ENCODE measurements at places on chromosomes 2 and 18.

GRCh38 chr2:217008794-217009193, 148.9 kb upstream of the TNP1 start:
- DNase-seq: no peak

DNA sequence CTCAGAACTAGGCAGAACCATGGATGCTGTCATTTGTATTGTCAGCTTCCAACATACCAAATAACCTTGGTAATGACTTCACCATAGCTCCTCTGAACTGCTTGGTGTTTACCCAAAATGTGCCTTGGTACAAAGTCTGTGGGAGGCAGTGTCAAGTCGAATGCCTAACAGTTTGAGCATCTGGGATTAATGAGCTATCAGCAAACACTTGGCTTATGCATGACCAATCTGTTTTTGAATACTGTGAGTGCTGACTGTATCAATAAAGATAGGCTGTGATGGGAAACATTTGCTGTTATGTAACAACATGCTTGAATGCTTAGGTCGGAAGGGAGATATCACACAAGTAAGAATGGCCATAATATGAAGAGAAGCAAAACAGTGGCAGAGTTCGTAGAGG, 455.4 kb downstream of the CMPK2 start:
- no peak for DNase-seq

DNA sequence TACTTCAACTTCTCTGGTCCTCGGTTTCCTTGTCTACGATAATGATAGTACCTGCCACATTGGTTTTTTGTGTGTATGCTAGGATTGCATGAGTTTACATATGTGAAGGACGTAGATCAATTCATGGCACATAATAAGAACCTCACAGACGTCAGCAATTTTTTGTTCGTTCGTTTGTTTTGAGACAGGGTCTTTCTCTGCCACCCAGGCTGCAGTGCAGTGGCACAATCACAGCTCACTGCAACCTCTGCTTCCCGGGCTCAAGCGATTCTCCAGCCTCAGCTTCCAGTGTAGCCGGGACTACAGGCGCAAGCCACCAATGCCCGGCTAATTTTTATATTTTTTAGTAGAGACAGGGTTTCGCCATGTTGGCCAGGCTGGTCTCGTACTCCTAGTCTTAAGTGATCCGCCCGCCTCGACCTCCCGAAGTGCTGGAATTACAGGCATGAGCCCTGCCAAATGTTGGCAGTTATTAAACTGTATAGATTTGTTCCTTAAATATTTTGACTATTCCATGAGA, 756 bp upstream of the SLC35F5 start:
- peak; percentile 43 for DNase-seq

DNA sequence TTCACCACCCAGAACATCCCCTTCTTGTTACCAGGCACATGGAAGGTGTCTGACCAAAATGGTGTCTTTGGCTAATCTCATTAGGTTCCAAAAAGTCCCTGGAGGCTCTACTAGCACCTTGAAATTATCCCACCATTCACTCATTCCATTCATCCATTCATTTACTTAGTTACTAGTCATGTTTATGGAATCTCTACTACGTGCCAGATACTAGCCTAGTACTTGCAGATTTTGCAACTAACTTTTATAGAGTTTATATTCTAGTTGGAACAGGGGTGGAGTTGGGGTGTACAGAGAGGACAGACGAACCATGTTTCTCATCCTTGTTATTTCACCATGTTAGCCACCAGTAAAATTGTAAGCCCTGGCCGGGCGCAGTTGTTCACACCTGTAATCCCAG, 4.0 kb upstream of the NOP58 start:
- no peak for DNase-seq

GRCh38 chr18:3261373-3262233, at the start of gene MYL12B:
Gene MYL12B (plus strand): TSS chr18:3262133. CDS start chr18:3272899, 10,766 bp downstream.
- peak; percentile 92 for DNase-seq

- peak; percentile 56 for DNase-seq
Observed at GRCh38 chr2:123993728-123994323, 31.3 kb upstream of the CNTNAP5 start.

DNA sequence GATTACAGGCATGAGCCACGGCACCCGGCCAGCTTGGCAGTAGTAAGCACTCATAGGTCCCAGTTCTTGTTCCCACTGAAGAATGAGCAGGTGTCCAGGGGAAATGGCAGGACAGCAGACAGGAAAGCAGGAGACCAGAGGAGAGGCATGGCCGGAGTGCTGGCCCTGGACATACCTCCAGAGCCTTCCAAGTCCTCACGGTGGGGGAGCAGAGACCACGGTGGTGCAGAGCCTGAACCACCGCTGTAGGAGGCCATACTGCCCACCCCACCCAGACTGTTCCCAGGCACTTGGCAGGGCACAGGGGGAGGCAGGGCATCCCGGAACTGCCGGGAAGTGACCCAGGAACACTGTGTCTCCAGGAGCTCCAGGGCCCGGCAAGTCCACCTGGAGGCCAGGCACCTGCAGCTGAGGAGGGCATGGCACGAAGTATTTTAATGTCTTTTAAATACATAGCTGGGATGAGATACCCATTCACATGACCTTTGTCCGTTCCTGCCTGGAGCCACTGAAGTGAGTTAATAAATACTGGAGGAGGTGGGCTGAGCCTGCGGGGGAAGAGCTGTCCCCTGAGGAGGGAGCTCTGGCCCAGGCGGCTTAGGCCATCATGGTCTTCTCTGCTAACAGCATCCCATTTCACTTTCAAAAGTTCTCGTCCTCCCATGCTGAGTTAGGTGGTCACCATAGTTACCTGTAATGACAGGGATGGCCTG, 49.7 kb upstream of the TFCP2L1 start:
- DNase-seq: no peak

GRCh38 chr2:75587954-75588587, 27.3 kb upstream of the EVA1A start:
- no peak for DNase-seq

DNA sequence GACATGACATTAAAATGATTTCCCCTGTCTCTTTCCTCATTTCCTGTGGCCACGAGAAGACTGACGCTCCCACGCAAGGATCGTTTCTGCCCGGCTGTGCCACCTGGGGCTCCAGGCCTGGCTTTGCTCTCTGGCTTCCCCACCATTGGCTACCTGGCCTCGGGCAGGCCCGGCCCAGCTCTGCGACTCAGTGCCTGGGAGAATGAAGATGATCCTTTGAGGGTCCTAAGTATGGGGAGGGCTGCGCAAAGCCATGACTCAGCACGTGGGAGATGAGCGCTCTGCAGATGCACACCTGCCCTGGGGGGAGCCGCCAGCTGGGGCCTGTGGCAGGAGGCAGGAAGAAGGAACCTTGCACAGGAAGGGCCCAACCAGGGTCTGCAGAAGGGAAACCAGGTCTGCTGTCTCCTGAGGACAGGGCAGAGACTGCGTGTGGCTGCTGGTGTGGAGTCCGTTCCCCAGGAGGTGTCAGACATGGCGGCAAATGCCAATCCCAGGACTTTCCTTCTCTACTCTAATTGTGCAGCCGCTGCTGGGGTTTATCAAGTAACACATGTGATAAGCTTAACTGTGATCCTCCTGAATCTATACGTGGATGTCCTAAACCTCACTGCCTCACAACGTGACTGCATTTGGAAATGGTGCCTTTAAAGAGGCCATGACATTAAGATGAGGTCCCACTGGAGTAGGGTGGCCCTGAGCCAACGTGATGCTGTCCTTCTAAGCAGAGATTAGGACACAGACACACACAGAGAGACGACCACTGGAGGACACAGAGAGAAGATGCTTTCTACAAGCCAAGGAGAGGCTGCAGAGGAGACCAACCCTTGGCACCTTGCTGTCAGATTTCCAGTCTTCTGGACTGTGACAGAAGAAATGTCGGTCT, 32.9 kb downstream of the MBP start:
- no peak for DNase-seq

- no peak for DNase-seq
Observed at GRCh38 chr2:121197369-121198091, 87.5 kb downstream of the TFCP2L1 start.

GRCh38 chr2:70133491-70134322, 46.4 kb downstream of the PCBP1 start:
- DNase-seq: no peak

- peak; percentile 57 for DNase-seq
Observed at GRCh38 chr2:237944302-237944701, 22.5 kb upstream of the UBE2F start.

DNA sequence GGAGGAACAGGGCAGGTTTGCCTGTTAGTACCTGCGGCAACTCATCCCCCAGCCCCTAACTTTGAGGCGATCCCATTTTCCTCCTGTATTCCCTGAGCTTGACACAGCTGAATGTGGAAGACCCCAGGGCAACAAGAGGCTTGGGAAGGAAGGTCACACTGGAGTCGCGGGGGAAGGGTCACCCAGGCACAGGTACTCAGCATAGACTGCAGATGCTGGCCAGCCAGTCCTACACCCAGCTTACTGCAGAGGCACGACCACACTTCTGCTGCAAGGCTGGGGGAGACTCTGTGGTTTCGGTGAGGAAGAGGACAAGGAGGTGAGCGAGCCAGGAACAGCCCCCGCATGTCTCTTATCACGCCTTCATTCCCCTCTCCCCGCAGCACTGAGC, 91.5 kb downstream of the MALT1 start:
- DNase-seq: no peak

DNA sequence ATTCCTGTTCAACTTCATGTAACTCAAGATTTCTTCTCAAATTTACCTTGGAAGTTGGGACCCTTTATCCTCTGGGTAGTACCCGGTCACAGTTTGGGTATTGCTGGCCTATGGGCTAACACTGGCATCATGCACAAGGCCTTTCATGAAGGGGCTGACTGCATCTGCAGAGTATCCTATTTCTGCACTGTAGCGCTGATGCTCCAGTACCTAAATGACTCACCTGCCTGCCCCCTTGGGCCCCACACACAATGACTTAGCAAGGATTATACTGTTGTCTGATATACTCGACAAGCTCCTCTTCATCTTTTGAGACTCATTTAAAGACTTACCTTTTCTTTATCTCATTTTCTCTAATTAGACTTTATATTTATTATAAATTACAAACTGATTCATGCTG, 39.9 kb downstream of the DNAH6 start:
- no peak for DNase-seq

DNA sequence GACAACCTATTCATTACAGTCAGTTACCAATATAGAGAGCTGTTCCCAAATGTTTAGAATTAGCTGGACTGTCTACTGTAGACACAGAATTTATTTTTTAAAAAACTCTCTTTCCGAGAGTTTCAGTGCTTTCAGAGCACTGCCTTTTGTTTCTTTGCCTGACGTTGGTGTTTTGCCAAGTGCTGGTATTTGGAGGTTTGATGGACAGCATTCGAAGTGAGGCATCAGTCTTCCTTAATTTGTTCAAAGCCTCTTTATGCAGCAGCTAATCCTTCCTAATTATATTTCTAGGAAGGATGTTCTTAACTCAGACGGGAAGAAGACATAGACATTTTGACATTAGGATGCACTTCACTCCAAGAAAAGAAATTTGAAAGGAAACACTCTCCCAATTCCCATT, 83.2 kb downstream of the LTBP1 start:
- DNase-seq: no peak

GRCh38 chr2:112640800-112641675, 4.7 kb upstream of the SLC20A1 start:
- peak; percentile 24 for DNase-seq

- DNase-seq: no peak
Observed at GRCh38 chr2:26349690-26350089, 3.1 kb upstream of the ADGRF3 start.

DNA sequence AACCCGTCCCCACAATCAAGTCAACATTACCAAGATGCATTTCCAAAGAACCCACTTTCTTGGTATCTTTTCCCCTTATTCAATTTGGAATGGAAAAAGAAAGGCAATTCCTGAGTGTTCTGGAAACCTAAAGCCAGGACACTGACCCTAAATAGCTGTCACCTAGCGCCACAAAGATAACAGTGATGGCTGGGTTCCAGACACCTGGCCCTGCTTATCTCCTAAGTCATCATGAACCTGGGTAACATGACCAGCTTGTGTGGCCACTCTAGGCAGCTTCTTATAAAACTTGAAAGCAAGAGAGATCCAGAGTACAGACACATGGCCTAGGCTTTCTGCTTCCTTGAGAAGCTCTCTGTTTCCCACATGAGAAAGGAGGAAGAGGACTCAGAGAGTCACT, 95.4 kb downstream of the BOD1L2 start:
- DNase-seq: no peak

GRCh38 chr2:96105994-96106715, 10.2 kb downstream of the ADRA2B start:
- no peak for DNase-seq

DNA sequence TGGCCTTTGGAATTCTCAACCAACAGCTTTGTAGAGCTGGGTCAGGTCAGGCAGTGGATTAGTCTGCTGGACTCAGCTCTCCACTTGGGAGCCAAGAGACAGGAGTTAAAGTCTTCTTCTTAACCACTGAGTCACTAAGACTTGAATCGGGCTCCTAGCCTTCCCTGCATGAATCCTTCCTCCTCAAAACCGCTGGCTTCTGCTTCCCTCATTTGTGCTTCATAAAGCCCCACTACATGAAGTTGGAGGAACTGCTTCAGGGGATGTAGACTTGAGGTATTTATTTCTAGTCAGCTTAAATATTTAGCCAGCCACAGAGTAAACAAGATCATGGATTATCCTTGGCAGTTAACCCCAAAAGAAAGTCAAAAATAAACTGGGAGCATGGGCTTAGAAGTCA, 536.3 kb upstream of the TNP1 start:
- no peak for DNase-seq

DNA sequence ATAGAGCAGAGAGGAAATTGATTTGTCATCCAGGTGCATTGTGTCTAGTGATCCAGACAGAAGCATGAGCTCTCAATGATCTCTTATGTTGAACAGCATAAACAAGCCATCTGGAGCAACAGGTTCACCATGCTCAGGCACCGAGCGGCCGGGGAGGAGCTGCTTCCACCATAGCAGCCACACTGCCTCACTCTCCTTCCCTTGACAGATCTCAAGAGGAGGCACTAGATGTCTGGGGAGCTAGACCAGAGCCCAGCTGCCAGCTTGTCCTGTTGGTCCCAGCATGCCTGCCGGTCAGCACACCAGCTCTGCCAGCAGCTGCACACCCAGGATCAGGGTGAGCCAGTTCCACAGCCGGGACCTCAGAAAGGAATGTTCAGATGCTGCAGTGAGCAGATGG, 17.5 kb upstream of the LONRF2 start:
- DNase-seq: no peak

DNA sequence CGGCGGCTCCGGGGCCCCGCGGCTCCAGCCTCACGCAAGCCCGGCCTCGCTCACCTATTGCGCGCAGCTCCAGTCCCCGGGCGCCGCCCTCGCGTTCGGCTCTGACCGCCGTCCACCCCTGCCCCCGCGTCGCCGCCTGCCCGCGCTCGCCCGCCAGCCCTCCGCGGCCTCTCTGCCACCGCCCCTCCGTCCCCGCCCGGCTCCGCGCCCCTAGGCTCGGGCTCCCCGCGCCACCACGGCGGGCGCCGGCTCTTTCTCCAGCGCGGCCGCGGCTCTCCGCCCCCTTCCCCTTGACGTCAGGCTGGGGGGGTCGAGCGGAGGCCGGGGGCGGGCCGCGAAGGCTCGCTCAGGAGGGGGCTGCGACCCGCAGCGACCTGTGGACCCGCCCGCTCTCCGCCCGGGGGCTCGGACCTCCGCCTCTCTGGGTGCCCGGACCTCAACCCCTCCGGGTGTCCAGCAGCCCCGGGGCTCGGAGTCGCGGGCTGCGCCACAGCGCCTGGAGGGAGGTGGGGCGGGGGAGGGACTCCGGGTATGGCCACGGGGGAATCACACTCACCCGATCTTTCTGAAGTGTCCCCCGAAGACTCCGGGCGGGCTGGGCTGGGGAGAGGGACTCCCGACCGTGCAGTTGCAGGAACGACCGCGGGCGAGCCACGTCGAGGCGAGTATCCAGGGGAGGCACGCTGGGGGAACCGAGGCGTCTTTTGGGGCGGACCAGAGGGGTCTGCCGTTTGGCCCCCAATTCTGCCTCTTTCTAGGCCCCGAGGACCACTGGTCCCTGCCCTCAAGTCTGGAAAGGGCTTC, at the start of gene SEMA4C:
TSS of gene SEMA4C (minus strand) at position 259 of the 804 bp plus-strand sequence. CDS start 2,194 bp downstream, outside the sequence.
- peak; percentile 72 for DNase-seq

GRCh38 chr2:237699870-237700511, 72.6 kb downstream of the LRRFIP1 start:
- no peak for DNase-seq
